Kidney (tissue), 22 donors: ENCODE measurements at places on chromosomes 1 and 21. TPM values are rescaled to one million over a fixed set of nuclear protein-coding genes. Genes with fewer than 3 reads are reported as not detected.

DNA sequence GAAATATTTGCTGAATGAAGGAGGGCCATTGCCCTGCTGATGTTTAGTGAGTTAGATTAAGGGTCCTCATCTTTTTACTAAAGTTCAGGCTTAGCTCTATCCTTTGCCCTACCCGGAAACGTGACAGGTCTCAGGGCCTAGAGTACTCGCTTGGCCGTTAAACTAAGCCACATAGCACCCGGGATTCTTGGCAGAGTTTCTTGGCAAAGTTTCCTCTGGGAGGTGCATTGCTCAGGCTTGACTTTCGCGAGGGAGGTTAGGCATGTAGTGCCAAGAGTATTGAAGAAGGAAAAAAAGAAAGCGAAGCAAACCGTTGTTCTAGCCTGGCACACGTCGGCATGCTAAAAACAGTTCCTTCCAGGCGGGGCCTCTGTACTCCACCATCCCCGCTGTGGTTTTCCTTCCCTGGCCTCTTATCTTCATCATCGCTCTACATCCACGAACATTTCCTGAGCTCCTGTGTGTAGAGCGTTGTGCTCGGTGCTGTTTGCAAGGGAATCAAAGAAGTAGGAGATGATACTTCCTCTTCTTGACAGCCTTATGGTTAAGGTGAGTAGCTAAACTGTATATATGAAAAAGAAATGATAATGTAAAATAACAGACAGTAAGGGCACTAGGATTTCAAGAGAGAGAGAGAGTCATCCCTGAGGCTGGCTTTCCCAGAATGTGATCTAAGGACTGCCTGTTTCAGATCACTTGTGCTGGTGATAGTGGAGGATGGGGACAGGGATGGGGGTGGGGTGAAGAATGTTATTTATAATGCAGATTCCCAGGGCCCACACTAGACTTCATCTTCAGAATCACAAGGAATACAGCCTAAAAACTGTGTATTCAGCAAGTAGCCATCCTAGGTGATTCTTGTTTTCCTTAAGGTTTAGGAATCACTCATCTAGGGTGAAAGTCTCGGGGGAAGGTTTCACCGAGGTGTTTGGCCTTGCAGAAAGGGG, 18.8 kb downstream of the RNF220 start:
- no peak for DNase-seq

- DNase-seq = no peak
Observed at GRCh38 chr1:241495741-241496140, 23.8 kb downstream of the FH start.

Gene TSPAN1
- polyA plus RNA-seq = 518 TPM

DNA sequence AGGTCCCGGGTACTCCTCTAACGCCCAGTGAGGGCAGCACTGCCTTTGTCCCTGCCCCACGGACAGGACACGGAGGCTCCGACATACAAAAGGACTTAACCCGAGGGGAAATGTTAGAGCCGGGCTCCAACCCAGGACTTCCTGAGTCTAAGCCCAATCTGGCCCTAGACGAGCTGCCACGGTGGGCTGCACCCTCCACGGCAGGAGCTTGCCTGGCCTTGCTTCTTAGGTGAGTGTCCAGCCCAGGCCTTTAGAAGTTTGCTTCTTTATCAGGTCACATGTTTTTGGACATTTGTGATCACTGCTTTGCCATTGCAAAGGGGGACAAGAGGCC, 11.0 kb upstream of the TMEM200B start:
- DNase-seq = no peak

DNA sequence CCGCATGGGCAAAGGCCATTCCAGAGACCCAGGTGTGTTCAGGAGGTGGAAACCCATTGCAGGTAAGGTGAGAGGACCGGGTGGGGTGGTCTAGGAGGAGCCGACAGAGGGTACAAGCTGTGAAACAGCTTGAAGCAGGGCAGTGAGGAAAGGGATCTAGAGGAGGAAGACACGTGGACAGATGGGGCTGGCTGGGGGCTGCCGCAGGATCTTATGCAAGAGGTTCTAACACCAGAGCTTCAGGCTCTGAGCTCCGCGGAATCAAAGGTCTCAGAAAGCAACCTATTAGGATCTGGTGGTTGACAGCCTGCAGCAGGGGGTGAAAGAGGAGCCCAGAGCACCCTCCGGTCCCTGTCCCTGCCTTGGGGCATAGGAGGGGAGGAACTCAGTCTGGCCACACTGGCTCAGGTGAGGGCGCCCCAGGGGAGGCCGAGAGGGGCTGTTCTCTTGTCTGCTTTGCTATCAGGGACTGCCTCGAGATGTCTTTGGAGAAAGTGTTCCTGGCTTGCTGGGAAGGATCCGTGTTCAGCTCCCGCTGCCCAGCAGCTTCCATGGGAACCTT, 1.9 kb downstream of the TFF1 start:
- DNase-seq = no peak

DNA sequence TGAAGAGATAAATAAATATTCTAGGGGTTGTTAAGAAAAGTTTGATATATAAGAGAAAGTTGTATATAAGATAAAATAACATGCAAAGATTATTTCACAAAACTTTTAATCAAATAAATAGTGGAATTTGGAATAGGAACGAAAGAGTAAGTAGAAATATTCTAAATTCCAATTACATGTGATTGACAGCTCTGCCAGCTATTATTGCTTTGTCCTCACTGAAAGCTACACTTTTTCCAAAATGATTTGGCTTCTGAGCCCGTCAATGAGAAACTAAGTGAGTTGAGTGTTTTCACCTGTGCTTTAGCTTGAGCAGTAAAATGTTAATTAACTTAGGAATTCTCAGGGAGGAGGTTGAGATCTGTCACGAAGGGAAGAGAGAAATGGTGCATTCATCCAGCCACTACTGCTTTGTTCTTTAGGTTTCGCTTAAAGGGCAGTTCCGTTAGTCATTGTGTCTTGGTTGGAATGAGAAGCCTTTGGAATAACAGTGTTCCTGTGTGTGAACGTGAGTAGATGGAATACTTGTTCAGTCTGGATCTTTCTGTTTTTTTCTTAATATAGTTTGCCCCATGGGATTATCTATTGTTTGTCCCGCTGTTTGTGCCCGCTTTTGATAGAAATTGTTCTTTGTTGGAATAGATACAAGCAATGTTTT, 63.3 kb upstream of the CR1L start:
- no peak for DNase-seq

- DNase-seq = no peak
Observed at GRCh38 chr1:47658161-47658920, 220.5 kb downstream of the FOXD2 start.

Gene EPHB2
- 3.0 TPM for polyA plus RNA-seq

GRCh38 chr1:21955501-21956281, 18.6 kb upstream of the HSPG2 start:
- DNase-seq = no peak

- no peak for DNase-seq
Observed at GRCh38 chr1:166721145-166721544, 118.1 kb upstream of the POGK start.

DNA sequence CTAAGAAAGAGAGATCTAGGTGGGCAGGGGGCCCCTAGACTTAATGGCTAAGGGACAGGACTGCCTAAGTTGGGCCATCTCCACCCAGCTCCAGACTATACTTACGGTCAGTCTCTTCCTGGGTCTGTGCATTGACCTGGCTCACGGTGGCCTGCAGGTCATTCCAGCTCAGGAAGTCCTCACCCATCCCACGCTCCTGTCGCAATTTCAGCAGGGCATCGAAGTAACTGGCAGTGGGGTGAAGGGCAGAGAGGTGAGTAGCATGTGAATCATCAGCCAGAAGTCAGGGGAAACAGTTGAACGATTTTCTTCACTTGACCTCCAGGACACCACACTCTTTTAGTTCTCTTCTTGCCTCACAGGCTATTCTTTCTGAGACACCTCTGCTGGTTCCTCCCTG, 20.5 kb downstream of the IQGAP3 start:
- DNase-seq = no peak

Gene MAEL
- 2.2 TPM for polyA plus RNA-seq

Gene GJA5
- polyA plus RNA-seq = 36.4 TPM

DNA sequence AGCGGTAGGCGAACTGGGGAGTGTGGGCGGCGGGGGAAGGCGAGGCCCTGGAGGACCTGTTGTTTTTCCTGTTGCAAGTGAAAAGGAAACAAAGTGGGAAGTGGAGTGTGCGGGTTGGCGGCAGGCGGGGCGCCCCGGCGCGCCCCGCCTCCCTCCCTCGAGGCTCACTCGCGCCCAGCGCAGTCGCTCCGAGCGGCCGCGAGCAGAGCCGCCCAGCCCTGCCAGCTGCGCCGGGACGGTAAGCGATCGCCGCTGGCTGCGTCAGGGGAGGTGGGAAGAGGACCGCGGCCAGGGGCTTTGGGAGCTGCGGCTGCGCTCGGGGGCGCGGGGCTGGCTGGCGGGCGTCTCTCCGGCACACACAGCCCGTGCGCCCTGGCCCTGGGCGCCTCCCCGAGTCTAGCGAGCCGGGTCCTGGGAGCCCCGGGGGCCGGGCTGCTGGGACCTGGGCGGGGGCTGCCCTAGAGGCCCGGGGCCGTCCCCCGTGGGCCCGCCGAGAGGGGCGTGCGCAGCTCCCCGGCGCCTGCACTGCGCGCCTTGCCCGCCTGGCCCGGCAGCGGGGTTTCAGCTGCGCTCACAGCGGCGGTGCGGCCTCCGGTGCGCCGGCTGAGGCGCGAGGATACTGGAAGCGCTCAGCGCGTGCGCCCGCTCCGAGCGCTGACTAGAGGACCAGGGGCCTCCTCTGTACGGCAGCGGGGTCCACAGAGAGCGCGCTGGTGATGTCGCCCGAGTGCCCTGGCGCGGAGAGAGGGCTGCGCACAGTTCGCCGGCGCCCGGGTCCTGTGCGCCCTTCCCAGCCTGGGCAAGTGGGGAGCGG, at the start of gene PIK3CD:
PIK3CD (plus strand) TSS at position 167 of the 814 bp plus-strand sequence. CDS start 58,725 bp downstream, outside the sequence.
- DNase-seq = no peak

DNA sequence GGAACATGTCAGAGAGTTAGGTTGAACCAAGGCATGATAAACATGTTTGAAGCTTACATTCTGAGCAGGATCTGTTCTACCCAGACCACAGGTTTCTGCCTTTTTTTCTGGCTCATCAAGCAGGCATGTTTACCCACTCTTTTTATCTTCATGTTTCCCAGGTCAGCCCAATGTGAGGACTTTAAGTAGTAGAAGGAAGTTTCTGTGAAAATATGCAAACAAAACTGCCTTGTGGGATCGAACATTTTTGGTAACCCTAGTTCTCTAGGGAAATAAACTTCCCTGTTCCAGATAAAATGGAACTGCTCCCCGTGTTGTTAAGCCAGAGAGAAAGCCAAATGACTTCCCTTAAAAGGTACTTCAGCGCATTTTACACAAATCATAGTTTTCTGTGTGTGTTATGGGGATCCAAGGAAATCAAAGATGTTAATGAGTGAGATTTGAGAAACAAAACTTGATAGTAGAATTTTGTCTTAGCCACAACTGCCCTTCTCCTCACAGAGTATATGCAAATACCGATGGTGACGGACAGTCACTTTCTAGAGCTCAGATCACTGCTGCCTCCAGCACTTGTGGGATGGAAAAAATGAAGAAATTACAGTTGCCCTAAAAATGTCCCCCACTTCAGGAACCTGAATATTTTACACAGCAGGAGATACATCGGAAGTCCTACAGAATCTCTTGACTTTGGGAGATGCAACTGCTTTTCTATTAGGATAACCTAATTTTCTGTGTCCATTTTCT, 765 bp upstream of the HIPK1 start:
- DNase-seq = no peak

GRCh38 chr1:204207136-204207616, 6.6 kb downstream of the GOLT1A start:
- DNase-seq = peak; percentile 71

- peak; percentile 72 for DNase-seq
Observed at GRCh38 chr1:101235696-101236515, 913 bp upstream of the S1PR1 start.

DNA sequence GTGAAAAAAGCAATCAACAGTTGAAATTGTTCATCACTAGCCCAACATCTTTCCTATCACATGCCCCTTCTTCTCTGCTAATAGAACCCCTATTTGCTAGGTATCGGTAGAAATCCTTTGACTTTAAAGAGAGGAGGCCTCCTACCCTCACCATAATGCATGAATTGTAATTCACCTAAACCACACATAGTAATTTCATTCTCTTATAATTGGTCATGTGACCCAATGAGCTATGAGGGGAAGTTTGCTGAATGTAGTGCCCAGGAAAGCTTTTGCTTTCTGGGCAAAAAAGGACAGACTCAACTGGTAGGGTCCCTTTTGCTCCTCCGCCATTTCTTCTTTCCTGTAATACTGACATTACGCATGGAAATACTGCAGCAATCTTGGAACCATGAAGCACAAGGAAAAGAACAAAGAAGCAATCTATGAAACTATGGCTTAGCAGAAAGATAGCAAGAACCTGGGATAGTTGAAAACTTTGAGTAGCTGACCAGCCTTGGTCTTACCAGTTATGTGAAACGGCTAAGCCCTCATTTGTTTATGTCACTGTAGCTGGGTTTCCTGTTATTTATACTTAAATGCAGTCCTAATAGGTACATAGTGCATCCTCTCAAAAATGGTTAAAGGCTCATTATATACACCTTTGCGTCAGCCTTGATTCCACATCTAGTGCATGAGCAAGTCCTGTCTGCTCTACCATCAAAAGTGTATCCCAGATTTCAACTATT, 10.2 kb upstream of the CHI3L2 start:
- DNase-seq = no peak

DNA sequence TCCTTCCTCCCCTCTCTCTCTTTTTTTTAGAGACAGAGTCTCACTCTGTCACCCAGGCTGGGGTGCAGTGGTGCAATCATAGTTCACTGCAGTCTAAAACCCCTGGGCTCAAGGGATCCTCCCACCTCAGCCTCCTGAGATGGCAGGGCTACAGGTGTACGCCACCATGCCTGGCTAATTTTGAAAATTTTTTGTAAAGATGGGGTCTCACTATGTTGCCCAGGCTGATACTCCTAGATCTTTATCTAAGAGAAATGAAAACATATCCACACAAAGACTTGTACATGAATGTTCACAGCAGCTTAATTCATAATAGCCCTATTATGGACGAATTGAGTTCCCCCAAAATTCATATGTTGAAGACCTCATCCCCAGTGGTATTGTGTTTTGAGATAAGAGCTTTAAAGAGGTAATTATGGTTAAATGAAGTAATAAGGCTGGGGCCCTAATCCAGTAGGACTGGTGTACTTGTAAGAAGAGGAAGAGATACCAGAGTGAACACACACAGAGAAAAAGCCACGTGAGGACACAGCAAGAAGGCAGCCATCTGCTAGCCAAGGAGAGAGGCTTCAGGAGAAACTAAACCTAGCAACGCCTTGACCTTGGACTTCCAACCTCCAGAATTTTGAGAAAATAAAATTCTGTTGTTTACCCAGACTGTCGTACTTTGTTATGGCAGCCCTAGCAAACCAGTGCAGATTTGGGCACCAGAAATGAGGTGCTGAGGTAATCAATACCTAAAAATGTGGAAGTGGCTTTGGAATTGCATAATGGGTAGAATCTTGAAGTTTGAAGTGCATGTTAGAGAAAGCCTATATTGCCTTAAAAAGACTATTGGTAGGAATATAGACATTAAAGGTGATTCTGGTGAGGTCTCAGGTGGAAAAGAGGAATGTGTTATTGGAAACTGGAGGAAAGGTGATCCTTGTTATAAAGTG, 13.2 kb downstream of the IFNLR1 start:
- no peak for DNase-seq

- no peak for DNase-seq
Observed at GRCh38 chr1:10607228-10607627, 132.5 kb downstream of the PEX14 start.

GRCh38 chr1:109275706-109276345, 7.1 kb downstream of the PSRC1 start:
- peak; percentile 47 for DNase-seq

Gene UTS2
- not detected for polyA plus RNA-seq
